EH (cell line): ENCODE measurements at places on chromosomes 2 and 18.

- DNase-seq: peak; percentile 89
Observed at GRCh38 chr18:42048158-42048557, 93.1 kb downstream of the PIK3C3 start.

DNA sequence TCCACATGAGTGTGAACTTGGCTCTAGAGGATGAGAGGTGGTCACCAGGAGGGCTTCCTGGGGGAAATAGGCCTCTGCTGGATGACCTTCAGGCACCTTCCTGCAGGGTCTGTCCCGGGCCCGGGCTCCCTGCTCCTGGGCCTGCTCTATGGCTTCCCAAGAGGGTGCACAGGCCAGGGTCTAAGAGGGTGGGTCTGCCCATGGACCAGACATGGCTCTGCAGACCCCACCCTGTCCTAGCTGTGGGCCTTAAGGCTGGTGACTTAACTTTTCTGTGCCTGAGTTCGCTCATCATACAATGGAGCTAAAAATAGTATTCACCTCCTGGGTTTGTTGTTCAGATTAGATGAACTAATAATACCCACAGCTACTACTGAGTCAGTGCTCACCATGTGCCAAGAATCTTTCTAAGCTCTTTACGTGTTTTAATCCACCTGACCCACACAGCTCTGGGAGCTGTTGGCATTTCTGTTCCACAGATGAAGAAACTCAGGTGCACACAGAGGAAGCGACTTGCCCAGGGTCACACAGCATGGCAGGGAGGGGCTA, 14.4 kb downstream of the INHBB start:
- DNase-seq: peak; percentile 40

- no peak for DNase-seq
Observed at GRCh38 chr2:113799375-113799774, 42.9 kb upstream of the SLC35F5 start.

- no peak for DNase-seq
Observed at GRCh38 chr2:128803222-128803621, 484.6 kb upstream of the HS6ST1 start.

DNA sequence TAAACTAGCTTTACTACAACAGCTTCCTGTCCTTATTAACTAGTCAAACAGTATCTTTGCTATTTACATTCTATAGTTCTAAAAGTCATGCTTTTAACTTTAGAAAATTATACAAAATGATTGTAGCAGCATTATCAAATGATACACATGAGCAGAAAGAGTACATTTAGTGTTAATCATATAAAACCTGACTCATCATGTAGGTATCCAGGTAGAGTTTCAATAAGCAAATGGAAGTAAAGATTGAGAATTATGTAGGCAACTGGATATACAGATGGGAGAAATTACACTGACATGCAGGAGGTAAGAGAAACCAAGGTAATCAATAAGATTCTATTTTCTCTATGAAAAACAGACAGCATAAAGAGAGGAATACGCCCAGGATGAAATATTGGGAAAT, 33.8 kb downstream of the TRIP12 start:
- DNase-seq: no peak

GRCh38 chr2:141316606-141317005, 814.2 kb downstream of the LRP1B start:
- DNase-seq: no peak

- peak; percentile 55 for DNase-seq
Observed at GRCh38 chr18:22822024-22822423, 111.1 kb upstream of the RBBP8 start.

- no peak for DNase-seq
Observed at GRCh38 chr2:101794141-101794540, 96.6 kb downstream of the MAP4K4 start.

- DNase-seq: peak; percentile 64
Observed at GRCh38 chr2:197498937-197499593, 575 bp downstream of the HSPD1 start.

GRCh38 chr2:41990688-41991087, 57.1 kb upstream of the PKDCC start:
- no peak for DNase-seq

DNA sequence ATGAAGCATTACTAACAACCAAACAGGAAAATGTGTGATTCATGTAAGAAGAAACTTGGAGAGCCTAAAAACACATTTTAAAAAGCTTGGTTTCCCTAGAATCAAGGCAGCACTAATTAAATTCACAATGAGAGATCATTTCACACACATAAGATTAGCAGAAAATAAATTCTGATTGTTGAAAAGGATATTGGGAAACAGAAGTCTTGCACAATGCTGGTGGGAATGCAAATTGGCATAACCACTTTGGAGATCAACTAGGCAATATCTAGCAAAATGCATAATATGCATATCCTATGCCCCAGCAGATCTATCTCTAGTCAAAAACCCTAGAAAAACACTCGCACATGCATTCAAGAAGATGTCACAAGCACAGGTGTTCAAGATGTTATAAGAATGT, 75.3 kb upstream of the SIX3 start:
- DNase-seq: no peak

DNA sequence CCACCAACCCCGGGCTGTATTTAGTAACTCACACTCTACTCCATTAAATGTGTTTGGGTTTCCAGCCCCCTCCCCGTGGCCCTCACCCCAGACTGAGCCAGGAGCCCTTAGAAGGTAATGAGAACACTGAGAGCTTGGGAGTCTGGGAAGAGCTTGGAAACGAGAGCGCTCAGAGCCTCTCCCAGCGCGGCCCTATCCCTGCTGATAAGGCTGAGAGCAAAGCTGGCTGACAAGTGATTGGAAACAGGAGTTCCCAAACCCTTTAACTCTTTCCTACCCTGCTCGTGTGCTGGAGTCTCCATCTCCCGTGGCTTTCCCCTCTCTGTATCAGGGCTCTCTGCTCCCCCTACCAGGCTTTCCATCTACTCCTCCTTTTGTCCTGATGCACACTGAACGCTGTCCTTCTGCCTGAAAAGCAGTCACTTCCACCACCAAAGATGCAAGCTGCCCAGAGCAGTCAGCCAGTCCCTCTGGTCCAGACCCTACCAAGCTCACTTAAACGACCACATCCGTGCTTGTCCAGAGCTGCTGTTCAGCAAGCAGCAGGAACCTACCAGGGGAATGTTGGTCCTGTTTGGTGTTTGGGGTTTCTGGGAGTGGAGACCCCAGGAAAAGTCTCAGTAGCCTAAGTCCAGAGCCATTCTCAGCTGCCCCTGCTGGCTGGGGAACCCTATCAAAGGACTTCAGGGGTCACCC, 100.0 kb upstream of the PKDCC start:
- DNase-seq: no peak

- DNase-seq: no peak
Observed at GRCh38 chr2:64284751-64285150, 140.5 kb upstream of the PELI1 start.

GRCh38 chr2:32901313-32901712, 45.4 kb upstream of the LTBP1 start:
- no peak for DNase-seq

GRCh38 chr18:34710934-34711333, 836 bp downstream of the DTNA start:
- peak; percentile 44 for DNase-seq

DNA sequence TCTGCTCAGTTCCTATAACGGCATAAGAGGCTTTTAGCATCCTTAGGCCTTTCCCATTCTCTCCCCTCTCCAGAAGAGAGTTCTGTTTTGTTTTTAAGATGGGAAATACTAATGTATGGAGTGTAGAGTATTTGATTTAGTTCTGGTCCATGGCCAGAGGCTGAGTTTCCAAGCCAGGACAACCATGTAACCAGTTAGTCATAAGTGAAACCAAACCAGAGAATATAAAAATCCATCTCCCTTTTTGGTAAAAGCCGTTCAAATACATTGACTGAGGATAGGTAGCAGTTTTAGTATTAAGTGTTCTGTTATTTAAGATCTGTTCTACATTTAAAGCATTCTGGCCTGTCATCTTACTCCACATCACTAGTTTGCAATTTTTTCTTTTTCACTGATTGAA, 3.1 kb downstream of the PSMD1 start:
- no peak for DNase-seq

GRCh38 chr2:122001441-122001874, 246.0 kb downstream of the TSN start:
- DNase-seq: no peak

GRCh38 chr2:160955578-160955977, 204.7 kb upstream of the TANK start:
- DNase-seq: no peak

DNA sequence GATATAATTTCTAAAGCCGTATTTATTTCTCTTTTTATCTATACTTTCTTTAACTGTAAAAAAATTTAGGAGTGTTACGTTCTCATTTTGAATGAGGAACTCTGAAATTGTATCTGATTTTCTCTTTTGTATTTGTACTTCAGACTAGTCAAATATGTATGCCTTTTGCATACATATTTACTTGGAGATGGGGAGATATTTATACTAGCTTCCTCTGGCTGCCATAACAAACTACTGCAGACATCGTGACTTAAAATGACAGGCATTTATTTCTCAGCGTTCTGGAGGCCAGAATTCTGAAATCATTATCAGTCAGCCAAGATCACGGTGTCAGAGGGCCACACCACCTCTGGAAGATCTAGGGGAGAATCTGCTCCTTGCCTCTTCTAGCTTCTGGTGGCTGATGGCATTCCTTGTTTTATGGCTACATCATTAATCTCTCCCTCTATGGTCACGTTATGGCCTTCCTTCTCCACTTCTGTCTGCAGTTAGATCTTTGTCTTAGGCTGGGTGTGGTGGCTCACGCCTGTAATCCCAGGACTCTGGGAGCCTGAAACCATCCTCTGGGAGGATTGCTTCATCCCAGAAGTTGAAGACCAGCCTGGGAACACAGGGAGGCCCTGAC, 8.2 kb downstream of the LCLAT1 start:
- peak; percentile 48 for DNase-seq

DNA sequence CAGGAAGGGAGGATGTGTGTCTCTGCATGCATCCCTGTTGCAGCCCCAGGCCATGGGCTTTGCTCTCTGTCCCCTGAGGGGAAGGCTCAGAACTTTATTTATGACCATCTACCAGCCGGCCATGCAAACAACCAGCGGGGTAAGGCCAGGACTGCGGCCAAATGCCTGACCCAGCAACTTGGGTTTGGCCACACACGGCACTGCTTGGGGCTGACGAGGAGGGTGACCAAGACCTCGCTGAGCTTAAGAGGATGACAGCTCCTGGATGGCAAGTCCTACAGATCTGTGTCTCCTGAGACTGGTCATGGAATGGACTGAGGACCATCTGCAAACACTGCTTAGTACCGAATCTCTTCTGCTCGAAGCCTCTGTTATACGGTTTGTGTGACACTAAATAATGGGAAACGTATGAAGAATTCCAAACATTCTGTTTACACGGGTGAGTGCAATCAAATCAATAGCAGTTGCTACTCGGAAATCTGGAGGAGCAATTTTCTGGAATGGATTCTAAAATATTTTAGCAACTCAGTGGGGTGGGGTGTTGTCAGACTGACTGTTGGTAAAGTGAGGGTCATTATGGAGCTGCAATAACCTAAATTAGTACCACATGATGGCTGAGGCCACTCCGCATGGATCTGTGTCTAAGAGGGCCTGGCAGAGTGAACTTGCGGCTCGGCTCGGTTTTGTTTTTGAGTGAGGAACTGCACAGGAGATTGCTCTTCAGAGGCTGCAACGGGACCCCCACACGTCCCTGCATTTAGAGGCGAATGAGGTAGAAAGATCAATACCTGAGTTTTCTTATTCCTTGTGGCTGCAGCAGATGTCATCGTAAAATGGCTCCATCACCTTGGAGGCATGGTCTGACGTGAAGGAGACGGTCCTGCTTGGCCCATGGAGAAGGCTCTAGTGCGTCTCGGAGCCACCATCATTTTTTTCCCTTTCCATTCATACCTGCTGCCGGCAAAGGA, 26.6 kb downstream of the TMEM18 start:
- DNase-seq: peak; percentile 18

DNA sequence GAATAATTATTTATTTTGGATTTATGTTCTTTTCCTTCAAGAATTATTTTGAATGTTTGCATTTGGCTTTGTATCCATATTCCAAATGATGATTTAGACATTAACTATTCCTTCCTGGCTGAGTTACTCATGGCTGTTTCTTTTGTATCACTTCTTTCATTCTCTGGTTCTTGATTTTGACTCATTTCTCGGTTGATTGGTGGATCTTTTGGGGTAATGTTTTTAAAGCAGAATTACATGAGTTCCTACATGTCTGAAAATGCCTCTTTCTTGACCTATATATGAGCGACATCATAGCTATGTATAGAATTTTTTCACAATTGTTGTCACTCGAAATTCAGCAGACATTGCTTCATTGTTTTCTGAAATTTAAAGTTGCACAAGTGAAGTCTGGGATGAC, 39.5 kb downstream of the CYP26B1 start:
- DNase-seq: peak; percentile 14

- DNase-seq: no peak
Observed at GRCh38 chr2:208280234-208280633, 14.2 kb downstream of the PIKFYVE start.

DNA sequence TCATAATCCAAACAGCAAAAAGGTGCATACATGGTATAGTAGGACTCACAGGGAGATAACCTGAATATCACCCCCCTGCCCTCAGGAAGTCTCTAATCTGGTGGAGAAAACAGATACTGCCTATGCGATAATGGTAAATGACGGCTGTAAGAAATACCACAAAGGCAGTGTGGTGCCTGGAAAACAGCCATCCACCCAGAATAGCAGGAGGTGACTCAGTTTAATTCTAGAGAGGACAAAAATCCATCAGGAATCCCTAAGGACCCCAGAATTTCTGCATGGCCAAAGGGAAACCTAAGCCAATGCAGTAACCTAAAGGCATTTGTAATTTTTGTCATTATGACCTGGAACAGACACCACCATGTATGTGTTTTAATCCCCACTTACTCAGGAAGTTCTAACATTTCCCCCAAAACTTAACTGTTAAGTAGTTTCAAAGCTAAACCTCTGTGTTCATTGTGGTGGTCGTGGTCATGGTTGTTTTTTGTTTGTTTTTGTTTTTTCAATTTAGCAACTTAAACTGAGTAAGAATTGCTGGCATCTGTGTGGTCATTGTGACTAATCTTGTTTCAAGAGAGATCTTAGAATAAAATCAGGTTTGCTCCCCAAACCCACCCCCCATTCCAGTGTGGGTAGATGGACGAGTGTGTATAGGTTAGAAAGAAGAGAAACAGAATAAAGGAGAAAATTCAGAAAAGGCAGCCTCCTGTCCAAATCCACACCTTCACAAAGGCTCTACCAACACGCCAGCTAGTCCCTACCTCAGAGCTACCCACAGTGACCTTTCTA, 121.5 kb upstream of the CDCA7 start:
- DNase-seq: peak; percentile 30

- DNase-seq: peak; percentile 25
Observed at GRCh38 chr2:178628605-178629004, 148.3 kb downstream of the PLEKHA3 start.

DNA sequence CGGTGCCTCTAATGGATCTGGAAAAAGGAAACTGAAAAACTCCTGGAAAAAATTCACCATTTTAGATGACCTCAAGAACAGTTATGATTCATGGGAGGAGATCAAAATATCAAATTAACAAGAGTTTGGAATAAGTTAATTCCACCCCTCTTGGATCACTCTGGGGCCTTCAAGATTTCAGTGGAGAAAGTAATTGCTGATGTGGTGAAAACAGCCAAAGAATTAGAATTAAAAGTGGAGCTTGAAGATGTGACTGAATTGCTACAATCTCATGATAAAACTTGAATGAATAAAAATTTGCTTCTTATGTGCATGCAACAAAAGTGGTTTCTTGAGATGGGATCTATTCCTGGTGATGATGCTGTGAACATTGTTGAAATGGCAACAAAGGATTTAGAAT, 974.4 kb upstream of the GYPC start:
- DNase-seq: no peak

GRCh38 chr2:42227491-42227890, 58.3 kb downstream of the EML4 start:
- DNase-seq: no peak
